Stimulated activated CD4-positive, alpha-beta T cell treated with anti-CD3 and anti-CD28 coated beads, TNF-alpha, amount 100 ng/mL, for 24 hours (primary cell): ENCODE measurements at places on chromosomes 4 and X.

DNA sequence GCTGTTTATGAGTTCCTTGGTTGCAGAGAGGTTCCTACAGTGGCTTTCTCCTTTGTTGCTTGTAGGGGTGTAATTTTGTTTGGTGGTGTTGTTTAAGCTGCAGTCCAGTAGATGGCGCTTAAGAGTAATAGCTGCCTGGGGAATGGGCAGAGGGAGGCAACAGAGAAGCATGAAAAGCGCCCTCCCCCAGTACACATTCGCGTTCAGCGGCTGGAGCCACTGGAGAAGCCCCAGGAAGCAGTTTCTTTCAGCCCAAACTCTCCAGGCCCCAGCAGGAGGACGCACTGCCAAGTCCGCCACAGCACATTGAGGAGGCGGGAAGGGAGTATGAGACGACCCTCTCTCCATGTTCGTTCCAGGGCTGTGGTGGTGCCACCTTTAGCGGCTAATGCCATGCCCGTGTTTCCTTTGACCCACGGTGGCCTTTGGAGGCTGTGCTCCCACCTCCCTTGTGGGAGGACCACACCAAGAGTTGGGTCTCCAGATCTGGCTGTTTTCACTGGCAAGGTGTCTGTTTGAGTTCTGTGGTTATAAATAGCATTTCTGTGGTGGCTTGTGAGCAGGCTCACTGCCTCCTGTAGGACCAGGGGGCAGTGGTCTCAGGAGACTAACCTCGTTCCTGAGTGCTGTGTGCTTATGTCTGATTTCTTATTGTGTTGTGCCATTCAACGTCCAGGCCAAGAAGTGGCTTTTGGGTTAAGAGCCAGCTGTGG, 252.3 kb downstream of the ARHGAP10 start:
- no peak for DNase-seq

- DNase-seq: no peak
These were observed 167.9 kb downstream of the SMIM20 start for GRCh38 chr4:26081795-26082498.

- no peak for DNase-seq
These were observed 1.1 kb downstream of the CDKL2 start for GRCh38 chr4:75629239-75629638.

DNA sequence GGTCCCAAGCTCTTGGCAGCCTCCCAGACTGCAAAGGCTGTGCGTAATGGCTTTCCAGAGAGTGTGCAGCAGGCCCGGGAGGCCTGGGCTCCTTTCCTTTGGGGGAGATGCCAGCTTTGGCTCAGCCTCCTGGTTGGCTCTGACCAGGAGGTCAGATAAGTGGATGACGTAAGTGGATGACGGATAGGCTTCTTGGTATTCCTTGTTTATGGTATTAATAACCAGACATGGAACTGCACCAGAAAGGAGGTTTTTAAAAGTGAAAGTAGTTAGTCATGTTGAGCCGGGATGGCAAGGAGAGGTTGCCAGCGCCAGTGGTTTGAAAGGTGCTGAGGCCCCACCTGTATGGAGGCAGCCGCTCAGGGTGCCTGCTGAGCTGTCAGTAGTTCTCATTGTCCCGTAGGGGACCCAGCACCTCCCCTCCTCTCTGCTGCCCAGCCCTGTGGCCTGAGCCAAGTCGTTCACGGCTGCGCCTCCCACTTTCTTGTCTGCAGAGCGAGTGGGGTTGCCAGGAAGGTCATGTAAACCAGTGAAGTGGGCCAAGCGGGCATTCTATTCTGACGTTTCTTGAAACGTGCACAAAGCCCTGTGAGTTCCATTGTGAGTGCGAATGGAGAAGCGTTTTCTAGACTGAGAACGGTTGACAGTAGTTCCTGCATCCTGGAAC, 28.7 kb upstream of the STOX2 start:
- DNase-seq: no peak

GRCh38 chr4:6941796-6942195, 32.2 kb downstream of the TBC1D14 start:
- no peak for DNase-seq

DNA sequence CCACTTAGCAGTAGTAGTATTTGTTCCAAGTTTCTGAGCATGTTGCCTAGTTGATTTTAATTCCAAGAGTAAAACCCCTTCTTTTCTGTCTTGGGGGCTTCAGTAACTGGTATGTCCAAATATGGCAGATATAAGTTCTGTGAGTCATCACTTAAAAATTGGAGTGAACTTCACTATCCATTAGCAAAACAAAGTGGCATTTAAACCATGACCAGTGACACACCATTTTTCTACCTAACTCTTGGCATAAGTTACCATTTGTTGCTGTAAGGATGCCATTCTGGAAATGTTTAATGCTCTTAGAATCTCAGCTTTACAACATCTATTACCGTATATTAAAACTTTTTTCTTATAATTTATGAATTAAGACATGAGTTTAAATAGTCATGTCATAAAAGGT, 102.0 kb downstream of the CBR4 start:
- no peak for DNase-seq

GRCh38 chrX:108361316-108361715, 76.9 kb downstream of the COL4A6 start:
- DNase-seq: no peak

GRCh38 chrX:64395568-64395929, 297 bp upstream of the MTMR8 start:
- no peak for DNase-seq

DNA sequence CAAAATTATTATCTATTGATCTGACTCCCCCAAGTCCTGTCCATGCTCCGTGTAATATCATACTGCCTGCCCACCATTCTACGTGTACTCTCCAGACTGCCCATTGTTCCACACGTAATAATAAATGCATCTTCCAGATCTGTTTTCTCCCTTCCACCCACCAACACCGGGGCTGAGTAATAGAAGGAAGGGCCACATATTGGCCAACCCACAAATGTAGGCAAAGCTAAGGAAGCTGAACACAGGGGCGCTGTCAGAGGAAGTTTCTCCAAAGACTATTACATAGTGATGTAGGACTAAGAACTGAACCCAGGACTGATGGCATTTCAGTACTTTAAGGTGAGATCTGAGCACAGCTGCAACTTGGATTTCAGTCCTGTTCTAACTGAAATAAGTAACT, 135.8 kb upstream of the GUCY1A1 start:
- no peak for DNase-seq

GRCh38 chr4:104938624-104939023, 208.1 kb upstream of the TET2 start:
- no peak for DNase-seq

- no peak for DNase-seq
These were observed 37.3 kb downstream of the AFF2 start for GRCh38 chrX:148537556-148538182.

DNA sequence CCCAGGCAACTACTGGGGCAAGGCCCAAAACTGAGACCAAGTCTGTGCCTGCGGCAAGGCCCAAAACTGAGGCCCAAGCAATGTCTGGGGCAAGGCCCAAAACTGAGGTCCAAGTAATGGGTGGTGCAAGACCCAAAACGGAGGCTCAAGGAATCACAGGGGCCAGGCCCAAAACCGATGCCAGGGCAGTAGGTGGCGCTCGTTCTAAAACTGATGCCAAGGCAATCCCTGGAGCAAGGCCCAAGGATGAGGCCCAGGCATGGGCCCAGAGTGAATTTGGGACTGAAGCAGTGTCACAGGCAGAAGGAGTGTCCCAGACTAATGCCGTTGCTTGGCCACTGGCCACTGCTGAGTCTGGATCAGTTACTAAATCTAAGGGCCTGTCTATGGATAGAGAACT, 2.7 kb downstream of the GPRASP2 start:
- no peak for DNase-seq

DNA sequence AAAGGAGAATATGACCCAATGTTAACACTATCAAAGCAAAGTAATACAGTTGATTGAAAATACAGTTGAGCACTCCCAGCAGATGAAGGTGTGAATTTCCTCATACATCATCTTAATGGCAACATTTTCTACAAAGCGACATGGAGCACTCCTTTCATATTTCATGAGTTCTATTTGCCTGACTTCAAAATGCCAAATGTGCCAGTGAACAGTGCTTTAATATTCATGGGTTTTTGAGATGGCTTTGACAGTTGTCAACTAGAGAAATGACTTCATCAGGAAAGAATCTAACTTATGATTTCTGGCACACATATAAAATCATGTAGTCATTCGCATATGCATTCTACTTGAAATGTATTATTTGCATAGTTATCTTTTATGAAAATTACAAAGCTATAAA, 222.4 kb downstream of the GALNTL6 start:
- DNase-seq: no peak

DNA sequence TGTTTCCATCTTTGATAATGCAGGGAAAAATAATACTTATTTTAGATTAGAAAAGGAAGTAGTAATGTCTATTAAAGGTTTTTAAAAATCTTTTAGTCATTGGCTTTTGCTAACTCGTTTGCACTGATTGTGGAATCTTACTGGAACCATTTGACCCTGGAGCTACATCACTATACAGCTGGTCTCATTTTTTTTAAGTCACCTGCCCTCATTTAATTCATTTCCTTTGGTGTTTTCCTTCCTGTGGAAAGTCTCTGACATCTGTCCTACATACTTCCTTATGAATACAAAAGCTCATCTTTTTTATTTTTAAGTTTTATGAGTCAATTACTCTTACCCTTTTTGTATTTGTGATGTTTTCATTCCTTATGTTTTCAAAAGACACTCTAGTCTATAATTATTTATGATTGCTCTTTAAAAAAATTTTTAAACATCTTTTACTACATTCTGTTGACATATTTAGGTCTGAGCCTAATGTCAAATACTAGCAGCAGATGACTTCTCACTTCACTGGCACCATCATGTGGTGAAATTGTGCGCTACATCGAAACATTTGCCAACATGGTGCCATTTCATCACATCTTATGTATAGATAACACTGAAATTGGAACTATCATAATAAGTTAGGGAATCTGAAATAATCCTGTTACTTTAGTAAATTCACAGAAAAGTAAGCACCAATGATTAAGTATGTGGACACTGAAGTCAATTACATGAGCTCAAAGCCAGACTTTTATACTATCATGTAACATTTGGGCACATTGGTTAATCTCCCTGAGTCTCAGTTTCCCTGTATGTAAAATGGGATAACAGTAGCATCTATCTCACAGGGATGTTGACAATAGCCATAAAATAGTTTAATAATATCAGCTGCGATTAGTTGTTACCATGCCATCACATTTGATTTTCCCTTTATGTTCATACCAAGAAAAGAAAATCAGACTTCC, 9.4 kb upstream of the MMAA start:
- peak; percentile 58 for DNase-seq

- no peak for DNase-seq
These were observed 36.6 kb downstream of the SMARCAD1 start for GRCh38 chr4:94244087-94244828.

GRCh38 chr4:71827826-71828225, 43.9 kb upstream of the GC start:
- DNase-seq: no peak

DNA sequence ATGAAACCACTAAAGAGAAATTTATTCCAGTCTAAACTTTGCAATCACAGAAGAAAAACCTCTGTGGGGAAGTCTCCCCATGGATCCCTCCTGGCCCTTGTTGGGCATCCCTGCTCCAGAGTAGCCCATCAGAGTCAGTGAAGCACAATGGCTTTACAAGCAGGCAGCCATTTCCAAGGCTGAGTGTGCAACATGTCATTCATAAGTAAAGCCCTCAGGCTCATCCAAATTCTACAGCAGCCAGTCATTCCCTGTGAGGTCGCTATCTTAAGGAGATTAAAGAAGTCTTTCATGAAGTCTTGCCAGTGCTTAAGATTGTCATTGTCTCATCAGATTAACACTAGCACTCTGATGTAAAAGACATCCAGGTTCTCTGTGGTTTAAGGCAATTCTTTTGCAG, 17.0 kb upstream of the MAPK10 start:
- no peak for DNase-seq

DNA sequence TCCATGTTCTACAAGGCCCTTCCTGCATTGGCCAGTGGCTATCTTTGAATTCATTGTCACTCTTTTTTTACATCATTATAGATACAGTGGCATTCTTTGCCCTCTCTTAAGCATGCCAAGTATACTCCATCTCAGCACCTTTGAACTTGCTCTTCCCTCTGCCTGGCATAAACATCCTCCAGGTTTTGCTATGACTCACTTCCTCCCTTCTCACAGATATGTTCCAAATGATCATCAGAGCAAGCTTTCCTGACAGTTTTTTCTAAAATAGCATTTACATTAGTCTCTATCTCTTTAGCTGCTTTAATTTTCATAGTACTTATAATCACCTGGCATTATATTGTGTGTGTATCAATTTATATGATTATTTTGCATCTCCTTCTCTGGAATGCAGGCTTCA, 553.3 kb upstream of the MAGEB2 start:
- no peak for DNase-seq

DNA sequence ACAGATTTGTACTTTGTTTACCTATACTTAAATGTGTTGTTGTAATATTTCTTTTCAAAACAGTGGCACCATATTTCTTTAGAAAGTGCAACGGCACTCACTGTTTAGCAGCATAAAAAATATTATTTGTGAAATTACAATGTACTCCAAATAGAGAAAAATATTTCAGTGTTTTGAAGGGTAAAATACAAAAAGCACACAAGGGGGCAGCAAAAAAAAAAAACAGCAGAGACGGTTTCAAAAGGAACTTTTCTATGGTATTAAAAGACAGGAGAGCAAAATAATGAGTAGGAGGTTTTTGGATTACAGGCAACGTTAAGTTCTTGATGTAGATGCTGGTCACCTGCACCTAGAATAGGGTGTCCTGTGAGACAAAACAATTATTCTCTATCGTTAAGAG, 2.0 kb downstream of the NUDT11 start:
- DNase-seq: no peak

DNA sequence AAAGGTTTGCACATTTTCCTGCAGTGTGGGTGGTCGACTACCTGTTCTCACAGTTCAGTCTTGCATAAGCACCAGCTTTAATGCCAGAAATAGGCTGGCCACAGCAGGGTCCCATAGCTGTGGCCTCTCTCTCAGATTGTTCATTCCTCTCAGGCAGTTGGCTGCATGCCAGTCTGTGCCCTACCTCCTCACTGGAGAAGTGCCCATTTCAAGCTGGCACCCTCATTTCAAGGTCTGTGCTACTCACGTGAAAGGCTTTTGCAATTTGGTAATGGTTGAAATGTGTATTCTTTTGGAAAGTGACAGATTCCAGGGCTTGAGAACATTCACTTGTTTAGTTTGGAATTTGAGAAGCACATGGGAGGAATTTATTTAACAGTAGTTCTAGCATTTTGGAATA, 28.9 kb upstream of the MTMR1 start:
- no peak for DNase-seq

- no peak for DNase-seq
These were observed 36.1 kb downstream of the DHRSX start for GRCh38 chrX:2464677-2465166.
